ENCODE measurements at places on chromosomes 3 and 15.

DNA sequence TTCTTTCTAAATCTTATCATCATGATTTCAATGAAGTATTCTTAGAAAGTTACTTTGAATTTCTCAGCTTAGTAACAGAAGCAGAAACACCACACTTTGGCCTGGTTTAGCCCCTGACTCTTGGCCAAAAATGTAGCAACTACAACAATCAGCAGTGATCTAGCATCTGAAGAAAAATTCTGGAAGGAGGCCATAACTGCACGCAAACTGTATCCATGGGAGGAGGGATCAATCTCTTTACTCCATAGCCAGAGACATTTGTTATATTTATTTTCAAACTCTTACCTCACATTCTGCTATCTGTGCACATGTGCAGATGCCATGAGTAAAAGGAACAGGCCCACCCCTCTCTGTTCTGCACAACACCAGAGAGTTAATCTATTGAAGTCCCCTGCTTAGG lies 251.0 kb upstream of the P2RY1 start:
- no peak for DNase-seq

DNA sequence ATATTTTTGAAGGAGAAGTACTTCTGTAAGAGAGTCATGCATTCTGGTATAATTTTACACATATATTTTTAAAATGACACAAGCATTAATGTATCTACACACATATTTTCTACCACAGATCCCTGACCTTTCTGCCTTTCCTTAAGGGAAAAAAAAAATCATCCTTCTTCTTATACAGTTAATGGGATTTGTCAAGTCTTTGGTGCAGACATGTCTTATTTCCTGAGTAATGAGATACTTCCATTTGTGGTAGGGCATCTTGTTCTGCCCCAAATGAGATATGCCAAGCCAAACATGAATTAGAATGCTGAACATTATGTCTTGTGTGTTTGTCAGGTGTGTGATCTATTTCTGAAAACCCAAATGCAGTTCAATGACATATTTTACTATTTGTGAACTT lies 329.9 kb downstream of the RBMS3 start:
- no peak for DNase-seq

DNA sequence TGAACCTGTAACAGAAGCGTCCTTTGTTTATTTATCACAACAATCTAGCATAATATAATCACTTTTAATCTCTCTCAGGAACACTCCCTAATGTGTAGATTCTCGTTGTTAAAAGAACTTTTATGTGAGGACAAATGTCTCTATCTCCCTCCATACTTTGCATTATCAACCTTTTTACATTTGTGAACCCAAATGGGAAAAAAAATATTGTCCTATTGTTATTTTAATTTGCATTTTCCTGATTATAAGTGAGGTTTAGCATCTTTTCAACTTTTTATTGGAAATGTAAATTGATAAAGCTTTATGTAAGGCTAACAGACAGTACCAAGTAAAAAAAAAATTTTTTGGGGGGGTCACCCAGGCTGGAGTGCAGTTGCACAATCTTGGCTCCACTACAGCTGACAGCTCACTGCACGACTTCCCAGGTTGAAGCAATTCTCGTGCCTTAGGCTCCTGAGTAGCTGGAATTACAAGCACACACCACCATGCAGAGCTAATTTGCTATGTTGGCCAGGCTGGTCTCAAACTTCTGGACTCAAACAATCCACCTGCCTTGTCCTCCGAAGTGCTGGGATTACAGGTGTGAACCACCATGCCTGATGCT lies 33.0 kb upstream of the DENND4A start:
- peak; percentile 30 for DNase-seq

GRCh38 chr3:177451864-177452830 lies 254.9 kb upstream of the TBL1XR1 start:
- DNase-seq, result no peak

DNA sequence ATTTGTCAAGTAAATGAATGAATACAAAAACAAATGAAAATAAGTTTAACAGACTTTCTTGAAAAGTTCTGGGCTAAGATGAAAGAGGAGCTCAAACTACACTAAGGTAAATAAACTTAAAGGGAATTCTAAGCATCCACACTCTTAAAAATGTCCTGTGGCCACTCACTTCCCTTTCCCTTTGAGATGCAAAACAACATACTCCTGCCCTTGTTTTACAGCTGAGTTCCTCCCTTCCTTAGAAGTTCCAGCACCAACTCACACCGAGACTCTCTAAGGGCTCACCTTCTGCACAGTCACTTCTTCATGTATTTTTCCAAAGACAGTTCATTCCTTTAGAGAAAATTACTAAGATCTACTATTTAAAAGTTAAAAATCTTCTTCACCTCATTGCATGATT lies 123.3 kb upstream of the CMC1 start:
- no peak for DNase-seq

GRCh38 chr3:183044547-183045229 lies 54.6 kb downstream of the MCCC1 start:
- no peak for DNase-seq

DNA sequence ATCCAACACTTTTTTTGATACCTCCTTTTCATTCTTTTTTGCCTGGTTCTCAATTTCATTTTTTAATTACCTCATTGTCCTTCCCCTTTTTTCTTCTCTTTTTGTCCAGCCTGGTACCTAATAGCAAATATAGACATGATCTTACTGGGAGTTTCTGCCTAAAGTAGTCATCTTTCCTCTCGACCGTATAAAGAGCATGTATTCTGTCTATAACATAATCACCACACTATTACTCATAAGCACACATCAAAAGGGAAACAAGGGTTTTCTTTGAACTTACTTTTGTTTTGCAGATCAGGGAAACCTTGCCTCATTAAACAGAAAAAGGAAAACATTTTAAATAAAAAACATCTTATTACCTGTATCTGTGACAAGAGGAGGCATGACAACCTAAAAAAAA lies 33.0 kb downstream of the FAM98B start:
- DNase-seq, result no peak

DNA sequence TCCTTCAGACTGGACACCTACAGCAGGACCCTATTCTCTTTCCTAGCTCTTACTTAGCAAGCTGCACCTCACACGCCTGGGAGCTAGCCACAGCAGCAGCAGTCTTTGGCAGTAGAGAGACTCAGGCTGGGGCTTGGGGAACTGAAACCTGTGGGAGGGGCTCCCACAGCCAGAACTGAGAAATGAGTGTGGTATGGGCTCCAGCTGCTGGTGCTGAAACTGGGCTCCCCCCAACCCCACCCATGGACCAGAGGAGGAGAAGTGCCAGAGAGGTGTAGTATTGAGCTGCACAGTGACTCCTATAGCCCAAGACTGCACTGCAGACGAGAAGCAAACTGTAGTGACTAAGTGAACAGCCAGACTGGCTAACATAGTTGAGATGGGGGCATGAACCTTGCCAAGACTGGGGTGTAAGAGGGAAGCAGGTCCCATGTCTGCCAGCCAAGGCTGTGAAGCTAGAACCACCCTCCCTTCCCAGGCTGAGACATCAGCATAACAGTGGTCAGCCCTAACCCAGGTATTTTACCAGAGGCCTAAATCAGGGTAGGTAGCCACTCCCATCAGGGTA lies 62.5 kb downstream of the MYO5A start:
- no peak for DNase-seq

DNA sequence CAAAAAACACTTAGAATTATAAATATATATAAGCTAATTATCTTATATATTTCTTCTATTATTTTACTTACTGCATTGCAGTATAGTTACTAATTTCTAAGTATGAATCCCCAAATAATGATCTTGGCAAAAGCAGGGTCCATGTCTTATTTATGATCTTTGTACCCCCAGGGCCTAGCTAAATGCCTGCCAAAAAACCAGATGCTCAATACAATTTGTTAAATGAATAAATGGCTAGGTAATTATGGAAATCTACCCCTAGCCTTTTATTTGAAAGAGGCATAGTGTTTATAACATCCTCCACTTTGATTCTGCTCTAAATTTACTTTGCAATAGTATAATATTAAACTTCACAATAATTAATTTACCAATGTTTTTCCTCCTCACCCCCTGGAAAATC lies 69.5 kb downstream of the CSNK1G1 start:
- no peak for DNase-seq

GRCh38 chr3:23546181-23546580 lies 259.6 kb upstream of the UBE2E1 start:
- no peak for DNase-seq

- DNase-seq, result no peak
Observed at GRCh38 chr3:57851304-57851703, 95.2 kb downstream of the SLMAP start.

DNA sequence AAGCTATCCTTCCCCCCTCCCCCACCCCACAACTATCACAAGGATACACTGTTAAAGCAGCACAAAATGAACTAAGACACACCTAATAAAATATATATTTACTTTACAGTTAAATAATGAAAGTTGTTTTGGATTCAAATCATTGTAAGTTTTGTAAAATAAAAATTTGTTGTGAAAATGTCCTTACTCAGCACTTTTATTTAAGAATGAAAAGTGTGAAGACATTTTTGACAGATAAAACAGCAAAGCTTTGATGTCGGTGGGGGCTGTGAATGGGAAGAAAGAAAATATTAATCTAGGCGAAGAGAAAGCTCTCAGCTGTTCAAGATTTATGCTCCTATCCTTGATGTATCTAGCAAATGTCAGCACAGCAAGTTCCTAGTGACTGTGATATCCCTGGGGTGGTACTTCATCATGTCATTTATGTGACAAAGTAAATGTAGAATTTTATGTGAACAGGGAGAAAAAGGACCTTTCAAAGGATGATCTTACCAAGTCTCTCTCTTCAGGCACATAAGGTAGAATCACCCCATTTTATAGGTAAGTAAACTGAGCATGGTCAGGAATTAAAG lies 216.4 kb downstream of the ROBO1 start:
- DNase-seq, result no peak

DNA sequence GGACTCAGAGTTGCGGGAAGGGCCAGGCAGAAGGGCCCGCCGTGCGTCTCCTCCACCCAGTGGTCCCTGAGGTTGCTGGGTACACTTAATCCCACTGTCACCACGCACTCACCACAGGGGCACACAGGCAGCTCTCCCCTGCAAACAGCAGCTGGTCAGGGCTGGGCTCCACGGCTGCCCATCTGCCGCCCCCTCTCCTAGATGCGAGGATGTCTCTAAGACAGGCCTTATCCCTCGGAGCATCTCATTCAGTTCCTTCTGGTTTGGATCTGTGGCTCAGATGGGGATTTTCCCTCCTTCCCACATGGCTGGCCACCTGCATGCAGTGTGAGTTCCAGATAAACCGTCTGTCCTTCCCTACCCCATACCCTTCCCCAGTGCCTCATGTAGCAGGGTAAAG lies 26.3 kb downstream of the MRPS11 start:
- DNase-seq, result peak; percentile 67

GRCh38 chr3:7545334-7545733 lies 684.4 kb downstream of the GRM7 start:
- no peak for DNase-seq

GRCh38 chr3:42101048-42101447 lies 9.9 kb downstream of the TRAK1 start:
- no peak for DNase-seq

DNA sequence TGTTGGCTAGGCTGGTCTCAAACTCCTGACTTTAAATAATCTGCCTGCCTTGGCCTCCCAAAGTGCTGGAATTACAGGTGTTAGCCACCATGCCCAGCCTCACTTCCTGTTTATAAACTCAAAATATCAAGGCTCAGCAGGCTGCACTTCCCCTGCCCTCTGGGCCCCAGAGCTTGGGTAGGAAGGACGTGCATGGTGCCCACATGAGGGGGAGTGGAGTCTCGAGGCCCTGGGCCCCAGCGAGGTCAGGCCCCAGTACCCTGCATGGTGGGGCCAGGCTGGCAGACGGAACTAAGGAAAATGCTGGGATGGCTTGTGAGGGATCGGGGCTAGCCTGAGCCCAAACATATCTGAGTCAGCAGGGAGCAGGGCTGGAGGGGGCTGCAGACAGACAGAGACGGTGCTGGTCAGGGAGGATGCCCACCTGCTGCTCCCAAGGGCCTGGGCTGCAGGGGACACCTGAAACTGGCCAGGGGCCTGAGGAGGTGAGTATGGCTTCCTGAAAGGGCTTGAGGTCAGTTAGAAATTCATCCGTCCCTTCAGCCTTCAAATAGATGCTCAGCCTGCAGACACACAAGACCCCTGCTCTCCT lies 5.1 kb downstream of the SPTBN5 start:
- no peak for DNase-seq

- no peak for DNase-seq
Observed at GRCh38 chr3:63474828-63475518, 177.5 kb upstream of the SNTN start.

- no peak for DNase-seq
Observed at GRCh38 chr3:43531835-43532234, 90.0 kb downstream of the ANO10 start.

DNA sequence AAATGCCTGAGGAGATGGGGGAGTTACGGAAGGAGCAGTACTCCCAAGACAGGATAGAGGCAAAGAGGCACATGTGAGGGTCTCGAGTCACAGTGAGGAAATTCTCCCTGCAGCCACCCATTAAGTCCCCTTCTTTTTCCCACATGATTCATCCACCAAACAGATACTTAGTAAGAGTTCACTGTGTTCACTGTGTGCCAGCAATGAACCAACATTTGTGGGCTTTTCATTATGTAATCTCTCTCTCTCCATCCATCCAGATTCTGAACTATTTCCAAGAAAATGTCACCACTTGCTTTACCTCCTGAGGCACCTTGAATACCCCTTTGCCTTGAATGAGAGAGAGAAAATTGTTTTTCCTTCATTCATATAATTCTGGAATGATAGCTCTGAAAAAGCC lies 24.6 kb upstream of the LRRFIP2 start:
- DNase-seq, result no peak

GRCh38 chr15:46034755-46035154 lies 399.9 kb downstream of the SQOR start:
- DNase-seq, result no peak

DNA sequence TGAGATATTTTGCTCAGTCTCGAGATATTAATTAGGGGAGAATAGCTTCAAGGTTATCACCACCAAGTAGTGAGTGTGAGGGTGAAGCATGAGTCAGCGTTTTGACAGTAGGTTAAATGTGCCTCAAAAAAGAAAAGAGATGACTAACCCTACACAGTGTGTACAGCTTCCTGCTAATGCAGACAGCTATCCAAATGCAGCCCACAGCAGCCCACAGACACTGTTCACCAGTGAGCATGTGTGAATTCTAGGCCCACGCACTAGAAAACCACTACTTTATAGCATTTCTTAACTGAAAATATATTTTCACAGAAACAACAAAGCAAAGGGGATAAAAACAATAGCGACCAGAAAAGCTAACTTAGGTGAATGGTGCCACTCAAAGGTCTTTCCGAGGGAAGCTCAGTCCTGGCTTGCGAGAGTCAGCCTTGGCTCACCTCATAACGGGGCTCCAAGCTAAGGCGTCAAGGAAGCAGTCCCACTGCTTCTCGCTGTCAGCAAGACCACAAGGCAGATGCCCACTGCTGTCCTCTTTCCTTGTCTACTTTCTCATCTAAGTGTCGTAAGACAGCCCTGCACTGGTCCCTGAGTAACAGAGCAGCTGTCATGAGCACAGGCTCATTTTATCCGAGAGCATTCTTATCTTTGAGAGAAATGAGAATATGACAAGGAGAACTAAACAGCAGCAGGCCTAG lies 47.6 kb downstream of the TXNRD3 start:
- peak; percentile 67 for DNase-seq

- no peak for DNase-seq
Observed at GRCh38 chr15:93324186-93324975, 235.4 kb upstream of the RGMA start.

- DNase-seq, result no peak
Observed at GRCh38 chr15:101207867-101208288, 44.0 kb downstream of the CHSY1 start.
